ENCODE measurements at places on chromosomes 3 and 15. TPM values are rescaled to one million over a fixed set of nuclear protein-coding genes. Genes with fewer than 3 reads are reported as not detected.
A peak's percentile ranks its signal among the peaks of the same experiment; 100 is the strongest.

The EEF1AKMT4 gene
- total RNA-seq = 11.6 TPM

- no peak for DNase-seq
Measured at GRCh38 chr3:128858167-128858566, 21.3 kb upstream of the ACAD9 start.

- no peak for DNase-seq
Measured at GRCh38 chr3:188113756-188114155, 40.2 kb upstream of the LPP start.

DNA sequence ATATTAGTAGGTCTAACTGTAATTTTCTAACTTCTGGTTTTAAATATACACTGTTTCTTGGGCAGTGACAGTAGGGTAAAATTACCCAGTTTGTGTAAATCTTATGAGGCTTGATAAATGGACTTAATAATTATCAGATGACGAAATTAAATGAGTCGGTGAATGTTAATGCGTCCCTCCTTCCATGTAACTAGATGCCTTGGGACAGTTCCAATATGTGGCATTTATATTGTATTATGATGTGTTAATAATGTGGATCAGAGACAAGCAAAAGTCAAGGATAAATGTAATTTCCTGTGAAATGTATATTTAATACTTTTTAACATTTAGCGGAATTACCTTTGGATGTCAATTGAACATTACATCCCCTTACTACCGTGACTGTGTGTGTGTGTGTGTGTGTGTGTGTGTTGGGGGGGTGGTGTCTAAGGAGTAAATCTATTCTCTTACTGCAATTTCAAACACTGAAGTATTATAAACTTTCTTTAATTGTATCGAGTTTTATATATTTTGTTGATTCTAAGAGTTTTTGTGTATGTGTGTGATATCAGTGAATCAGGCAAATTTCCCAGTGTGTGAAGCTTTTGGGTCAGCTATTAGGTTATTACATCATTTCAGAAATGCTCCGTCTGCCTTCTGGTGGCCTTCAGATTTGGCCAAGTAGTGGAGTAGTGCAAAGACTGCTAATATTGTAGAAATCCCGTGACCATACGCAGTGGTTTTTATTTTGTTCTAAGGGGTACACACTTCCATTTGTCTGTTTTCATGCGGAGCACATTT is 50.1 kb downstream of the CNTN4 start:
- DNase-seq = no peak

DNA sequence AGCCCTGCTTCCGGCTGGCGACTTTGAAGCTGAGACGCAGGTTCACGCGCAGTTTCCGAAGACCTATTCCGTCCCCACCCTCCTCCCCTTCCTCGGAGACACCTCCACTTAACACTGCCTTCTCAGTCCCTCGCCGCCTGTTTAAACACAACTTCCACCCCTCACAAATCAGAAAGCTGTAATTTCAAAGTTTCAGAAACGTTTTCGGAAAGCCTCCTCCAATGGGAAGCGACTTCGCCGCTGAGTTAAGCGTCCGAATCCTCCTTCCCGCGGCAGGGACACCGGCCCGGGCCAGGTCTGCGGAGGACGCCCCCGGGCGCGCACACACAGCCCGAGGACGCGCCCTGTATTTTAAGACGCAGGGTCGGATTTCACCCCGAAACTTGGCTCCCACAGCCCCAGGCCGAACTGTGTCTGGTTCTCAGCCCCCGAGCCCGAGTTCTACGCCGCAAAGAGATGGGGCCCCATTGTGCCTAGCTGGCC is 559 bp upstream of the LRRN1 start:
- peak; percentile 36 for DNase-seq

DNA sequence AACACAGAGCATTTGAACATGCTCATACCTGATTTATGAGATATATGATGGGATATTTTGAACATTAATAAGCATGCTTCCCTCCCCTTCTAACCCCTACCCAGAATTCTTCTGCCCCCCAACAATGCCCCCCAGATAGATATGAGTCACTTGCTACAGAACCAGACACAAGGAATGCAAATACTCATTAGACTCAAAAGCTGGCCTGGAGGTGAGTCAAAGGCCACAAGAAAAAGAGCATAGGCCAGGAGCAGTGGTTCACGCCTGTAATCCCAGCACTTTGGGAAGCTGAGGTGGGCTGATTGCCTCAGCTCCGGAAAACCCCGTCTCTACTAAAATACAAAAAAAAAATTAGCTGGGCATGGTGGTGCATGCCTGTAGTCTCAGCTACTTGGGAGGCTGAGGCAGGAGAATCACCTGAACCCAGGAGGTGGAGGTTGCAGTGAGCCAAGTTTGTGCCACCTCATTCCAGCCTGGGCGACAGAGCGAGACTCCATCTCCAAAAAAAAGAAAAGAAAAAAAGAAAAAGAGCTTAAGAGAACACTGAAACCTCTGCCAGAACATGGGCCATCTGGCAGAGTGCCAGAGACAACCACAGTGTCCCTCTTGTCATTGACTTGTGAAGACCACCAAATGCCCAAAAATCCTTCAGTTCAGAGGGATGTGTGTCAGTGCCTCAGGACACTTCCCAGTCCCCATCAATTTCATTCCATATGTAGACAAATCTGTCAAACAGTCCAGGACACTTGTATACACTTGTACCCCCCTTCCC is 3.9 kb upstream of the SH3GL3 start:
- DNase-seq = no peak

DNA sequence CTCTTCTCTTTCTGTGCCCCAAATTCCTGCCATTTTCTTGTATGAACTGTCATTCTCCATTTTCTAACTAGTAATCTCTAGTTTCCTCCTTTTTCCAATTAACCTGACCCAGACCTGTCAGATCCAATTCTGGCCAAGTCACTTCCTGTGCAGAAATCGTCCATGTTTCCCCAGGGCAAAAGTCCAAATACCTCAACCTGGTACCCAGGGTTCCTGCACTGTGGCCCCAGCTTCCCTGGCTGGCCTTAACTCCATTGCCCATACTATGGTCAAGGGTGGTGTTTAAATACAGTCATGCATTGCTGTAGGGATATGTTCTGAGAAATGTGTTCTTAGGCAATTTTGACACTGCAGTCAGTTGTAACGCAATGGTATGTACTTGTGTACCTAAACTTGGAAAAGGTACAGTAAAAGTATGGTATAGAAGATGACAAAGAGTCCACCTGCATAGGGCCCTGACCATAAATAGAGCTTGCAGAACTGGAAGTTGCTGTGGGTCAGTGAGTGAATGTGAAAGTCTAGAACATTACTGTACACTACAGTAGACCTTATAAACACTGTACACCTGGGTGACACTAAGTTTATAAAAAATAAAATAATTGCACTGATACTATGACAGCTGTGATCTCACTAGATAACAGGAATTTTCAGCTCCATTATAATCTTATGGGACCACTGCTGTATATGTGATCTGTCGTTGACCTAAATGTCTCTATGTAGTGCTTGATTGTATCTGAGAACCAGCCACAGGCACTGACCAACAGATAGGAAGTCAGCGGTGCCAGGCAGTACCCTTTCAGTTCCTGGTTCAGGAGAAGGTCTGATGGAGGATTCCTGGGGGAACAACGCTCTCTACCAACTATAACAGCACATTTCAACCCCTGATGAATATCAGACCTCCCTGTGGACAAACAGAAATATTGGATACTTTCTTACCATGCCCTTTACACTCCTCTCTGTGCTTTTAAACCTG is 336.1 kb upstream of the PROK2 start:
- no peak for DNase-seq

The PYGO1 gene
- 2.5 TPM for total RNA-seq

DNA sequence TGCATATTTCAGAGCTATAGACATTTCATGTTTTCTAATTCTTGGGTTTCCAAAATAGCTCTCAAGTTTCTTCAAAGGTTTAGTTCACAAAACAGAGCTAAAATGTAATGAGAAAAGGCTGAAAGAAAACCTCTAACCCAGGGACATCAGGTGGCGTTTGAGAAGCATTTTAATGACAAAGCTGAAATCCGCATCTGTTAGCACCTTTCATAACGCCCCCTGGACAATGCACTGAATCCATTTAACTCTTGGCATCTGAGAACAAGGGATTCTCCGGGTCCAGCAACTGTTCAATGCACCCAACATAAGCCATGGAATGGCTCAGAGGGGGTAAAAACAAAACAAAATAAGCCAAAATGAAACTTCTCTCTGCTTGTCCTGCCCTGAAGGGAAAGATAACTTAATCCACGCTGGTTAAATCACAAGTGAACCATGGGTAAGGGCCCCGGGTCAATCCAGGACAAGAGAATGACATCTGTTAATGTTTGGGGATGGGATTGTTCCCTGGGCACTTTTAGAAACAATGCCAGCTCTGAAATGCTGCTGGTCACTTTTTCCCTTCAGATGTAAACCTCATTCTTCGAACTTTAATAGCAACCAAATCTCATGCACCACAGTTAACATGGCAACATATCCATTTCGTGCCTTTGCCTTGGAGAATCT is 466.2 kb upstream of the ADAMTS9 start:
- no peak for DNase-seq

DNA sequence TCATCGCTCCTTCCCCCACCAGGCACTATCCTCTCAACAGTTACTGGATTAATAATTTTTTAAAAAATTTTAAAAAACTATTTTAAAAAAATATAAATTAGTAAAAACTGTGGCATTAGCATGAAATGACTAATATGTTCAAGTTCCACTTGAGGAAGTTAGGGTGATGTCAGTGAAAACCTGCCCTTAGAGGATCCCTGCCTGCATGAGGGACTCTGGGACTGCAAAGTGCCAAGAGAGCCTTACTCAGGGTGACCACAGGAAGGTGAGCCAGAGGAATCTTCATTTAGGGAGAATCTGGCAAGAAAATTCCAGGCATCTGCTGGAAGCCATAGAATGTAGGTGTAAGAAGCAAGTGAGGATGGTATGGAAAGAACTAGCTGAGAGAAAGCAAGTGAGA is 157.7 kb upstream of the BCL6 start:
- DNase-seq = no peak

The GPR176 gene
- 10.2 TPM for total RNA-seq

DNA sequence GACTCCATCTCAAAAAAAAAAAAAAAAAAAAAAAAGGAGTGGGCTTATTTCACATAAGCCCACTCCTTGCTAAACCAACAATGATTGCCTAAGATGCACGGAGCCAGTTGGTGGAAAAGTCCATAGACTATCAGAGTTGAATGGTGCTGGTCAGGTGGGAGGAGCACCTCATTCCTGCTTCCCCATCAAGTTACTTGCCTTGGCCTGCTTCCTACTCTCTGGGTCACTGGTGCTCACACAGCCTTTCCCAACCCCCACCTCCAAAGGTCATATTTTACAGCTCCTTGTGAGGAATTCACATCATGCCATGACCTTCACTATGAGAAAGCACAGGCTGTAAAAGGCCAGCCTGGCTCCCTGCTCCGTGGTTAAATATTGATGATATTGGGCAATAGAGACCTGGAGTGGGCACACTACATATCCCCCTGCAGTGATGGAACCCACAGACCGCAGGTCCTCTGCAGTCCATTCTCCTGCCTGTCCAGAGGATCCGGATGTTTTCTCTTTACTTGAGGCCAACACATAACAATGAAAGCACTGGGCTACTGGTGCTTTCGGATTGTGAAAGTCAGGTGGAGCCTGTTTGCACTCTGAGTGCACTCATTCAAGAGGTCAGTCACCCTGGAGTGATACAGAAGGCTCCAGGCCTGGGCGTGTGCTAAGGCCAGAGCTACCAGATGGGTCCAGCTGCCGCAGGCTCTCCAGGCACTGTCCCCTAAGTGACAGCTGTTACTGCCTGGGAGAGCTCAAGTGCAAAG is at the start of gene SLC51B:
Gene SLC51B (plus strand): TSS at position 664 of the 758 bp plus-strand sequence. CDS start 4,618 bp downstream, outside the sequence.
- DNase-seq = peak; percentile 31

DNA sequence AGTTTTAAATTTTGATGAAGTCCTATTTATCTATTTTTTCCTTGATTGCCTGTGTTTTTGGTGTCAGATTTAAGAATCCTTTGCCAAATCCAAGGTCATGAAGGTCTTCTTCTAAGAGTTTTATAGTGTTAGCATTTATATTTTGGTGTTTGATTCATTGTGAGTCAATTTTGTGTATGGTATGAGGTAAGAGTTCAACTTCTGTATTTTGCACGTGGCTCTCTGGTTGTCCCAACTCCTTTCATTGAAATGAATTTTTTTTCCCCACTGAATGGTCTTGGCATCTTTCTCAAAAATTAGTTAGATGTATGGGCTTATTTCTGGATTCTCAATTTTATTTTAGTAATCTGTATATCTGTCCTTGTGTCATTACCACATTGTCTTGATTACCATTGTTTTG is 57.1 kb upstream of the STRIT1 start:
- no peak for DNase-seq

The GHSR gene
- not detected for total RNA-seq

- no peak for DNase-seq
Measured at GRCh38 chr15:36645106-36645505, 65.7 kb downstream of the CDIN1 start.

DNA sequence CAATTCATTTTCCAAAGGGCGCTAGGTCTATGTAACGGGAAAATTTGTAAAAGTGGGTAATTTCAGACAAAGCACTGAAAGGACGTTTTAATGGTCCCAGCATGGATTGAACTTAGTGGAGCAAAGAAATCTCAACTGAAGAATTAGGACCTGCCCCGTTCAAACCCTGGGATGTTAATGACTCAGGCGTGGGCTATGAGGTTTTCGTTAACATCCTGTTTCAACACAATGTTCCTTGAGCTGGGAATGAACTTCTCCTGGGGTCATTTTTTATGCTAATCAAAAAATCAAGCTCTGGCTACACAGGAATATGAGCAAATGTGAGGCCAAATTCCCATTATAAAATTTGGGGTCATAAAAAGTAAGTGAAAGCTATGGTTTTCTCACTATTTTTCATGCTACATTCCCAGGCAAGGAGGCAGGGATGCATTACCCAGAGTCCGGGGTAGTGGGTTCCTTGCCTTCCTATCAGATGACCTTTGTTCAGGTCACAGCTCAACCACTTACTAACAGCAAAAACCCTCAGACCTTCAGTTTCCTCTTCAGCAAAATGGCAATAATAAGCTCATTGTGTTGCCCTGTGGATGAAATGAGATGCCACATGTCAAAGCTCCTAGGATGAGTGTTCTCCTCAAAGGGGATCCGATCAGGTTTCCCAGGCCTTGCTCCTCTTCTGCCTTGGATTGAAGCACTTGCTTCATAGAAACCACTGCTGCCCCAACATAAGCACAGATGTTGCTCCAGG is 271.4 kb downstream of the ARRDC4 start:
- no peak for DNase-seq

DNA sequence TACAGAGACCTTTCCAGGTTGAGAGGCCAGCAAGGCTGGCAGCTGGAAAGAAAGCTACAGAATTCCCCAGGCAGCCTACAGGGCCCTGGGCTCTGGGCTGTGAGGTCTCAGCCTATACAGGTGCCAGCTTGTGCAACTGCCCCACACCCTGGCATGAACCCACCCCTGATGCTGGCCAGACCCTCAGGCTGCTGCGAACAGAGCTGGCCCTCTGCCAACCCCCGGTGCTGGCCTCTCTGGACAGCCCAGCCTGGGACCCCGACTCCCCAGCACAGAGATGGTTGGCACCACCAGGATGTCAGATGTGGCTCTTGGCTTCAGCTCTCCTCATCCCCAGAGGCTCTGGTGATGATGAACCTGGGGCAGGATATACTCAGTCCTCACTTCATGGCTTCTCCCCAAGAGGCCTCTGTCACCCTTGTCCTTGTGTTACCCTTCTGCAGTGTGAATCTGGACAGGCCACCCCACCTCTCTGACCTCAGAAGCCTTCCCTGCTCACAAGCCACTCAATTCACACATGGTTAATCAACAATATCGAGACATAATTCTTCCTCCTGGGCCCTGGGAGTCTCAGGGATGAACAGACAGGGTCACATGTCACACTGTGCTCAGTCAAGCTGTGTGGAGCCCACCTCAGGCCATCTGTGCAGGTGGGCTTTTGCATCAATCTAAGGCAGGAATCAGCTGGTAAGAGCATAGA is 11.0 kb upstream of the BFSP2 start:
- no peak for DNase-seq

- no peak for DNase-seq
Measured at GRCh38 chr3:12638105-12638504, 25.8 kb downstream of the RAF1 start.
